ENCODE measurements at places on chromosomes 5 and 9.

DNA sequence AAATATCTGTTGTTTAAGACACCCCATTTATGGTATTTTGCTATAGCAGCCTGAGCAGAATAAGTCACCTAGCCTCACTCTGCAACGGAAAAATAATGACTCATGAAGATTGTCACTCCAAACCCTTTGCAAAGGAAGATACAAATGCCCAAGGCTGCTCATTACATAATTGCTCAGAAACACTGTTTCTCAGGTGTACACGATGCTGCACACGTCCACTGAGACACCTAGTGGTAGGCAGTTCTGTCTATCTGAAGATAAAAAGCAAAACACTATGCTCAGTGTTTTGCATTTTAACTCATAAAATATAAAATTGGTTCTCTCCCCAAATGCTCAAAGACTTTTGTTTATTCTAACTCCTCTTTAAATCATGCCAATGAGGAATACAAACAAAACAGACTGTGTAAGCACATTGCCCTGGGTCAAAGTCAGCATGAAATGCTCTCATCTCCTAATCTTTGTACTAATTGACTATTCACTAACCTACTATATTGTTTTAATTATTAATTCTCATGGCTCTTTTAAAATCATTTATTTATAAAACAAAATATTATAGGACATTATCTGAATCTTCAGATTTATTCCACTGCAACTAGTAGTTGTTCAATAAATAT is 7.7 kb upstream of the TSLP start:
- no peak for DNase-seq

GRCh38 chr9:126151686-126152134 is 174.9 kb upstream of the MVB12B start:
- no peak for DNase-seq

GRCh38 chr5:137847687-137848086 is 20.0 kb upstream of the MYOT start:
- DNase-seq: no peak

GRCh38 chr9:127351182-127352166 is 45.5 kb upstream of the SLC2A8 start:
- DNase-seq: no peak

- DNase-seq: no peak
Observed at GRCh38 chr5:1034421-1034905, 25.9 kb downstream of the NKD2 start.
